ENCODE measurements at places on chromosomes 16 and 17. TPM values are rescaled to one million over a fixed set of nuclear protein-coding genes. Genes with fewer than 3 reads are reported as not detected.
A peak's percentile ranks its signal among the peaks of the same experiment; 100 is the strongest.

SDR42E1 gene
- 0.02 TPM for total RNA-seq

KRTAP3-1 gene
- total RNA-seq = not detected

C1QL1 gene
- 37.0 TPM for total RNA-seq

DNA sequence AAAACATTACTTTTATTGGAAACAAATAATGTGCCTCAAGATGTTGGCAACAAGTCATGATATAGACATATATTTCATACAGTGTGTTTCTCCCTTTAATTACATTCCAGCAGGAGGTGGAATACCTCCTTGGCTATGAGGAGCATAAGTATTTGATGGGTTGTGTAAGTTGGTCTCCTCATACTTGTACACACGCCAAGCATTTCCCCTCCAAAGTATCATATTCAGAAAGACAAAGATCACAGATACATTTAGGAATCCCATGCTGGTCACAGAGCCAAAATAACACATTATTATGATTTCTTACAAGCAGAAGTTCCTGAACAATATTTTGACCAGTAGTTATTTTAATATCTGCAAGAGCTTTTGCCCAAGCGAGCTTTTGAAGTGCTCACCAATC, 57.8 kb downstream of the WSB1 start:
- DNase-seq = no peak
- no peaks in the 10 kb centered on the region for H3K36me3 ChIP-seq
- no peaks in the 10 kb centered on the region for H3K27me3 ChIP-seq
- peak overlapping the region; percentile 71 for H3K4me3 ChIP-seq
- peaks cover 4% of the 10 kb centered on the region for H3K4me1 ChIP-seq

- peaks cover 12% of the 10 kb centered on the region for H3K4me1 ChIP-seq
- no peak for DNase-seq
- H3K4me3 ChIP-seq = no peak overlapping the region
- no peaks in the 10 kb centered on the region for H3K36me3 ChIP-seq
Measured at GRCh38 chr16:13956635-13957196, 36.8 kb downstream of the ERCC4 start.

DNA sequence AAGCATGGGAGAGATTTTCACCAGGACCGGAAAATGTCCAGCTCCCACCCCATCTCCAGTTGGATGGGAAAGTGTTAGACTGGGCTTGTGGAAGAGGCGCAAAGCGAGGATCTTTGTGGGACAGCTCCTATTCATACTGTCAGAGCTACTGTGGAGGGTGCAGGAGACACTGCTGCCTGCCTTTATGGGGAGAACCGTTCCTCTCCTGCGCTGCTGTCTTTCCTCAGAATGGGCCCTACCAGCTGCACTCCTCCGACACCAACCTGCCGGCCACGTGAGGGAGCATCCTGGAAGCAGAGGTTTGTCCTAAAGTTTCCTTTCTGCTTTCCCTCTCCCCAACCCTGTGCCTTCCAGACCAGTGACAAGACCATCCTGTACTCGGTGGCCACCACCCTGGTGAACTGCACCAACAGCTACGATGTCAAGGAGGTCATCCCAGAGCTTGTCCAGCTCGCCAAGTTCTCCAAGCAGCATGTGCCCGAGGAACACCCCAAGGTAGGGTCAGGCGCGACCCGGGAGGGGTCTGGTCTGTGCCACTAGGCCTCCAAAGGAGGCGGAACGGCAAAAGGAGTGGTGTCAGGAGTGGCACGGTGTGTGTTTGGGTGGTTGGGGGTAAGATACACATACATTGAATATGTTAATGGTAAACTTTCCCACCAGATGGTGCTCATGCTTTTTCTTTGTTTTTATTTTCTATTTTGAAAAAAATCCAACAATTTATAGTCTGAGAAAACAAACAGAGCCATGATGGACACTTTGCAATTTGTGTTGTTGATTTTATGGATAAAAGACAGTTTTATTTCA, 23.0 kb downstream of the SLC35G3 start:
- H3K27ac ChIP-seq = no peak overlapping the region
- no peak for DNase-seq
- H3K36me3 ChIP-seq = no peaks in the 10 kb centered on the region
- peaks cover 9% of the 10 kb centered on the region for H3K27me3 ChIP-seq

DNA sequence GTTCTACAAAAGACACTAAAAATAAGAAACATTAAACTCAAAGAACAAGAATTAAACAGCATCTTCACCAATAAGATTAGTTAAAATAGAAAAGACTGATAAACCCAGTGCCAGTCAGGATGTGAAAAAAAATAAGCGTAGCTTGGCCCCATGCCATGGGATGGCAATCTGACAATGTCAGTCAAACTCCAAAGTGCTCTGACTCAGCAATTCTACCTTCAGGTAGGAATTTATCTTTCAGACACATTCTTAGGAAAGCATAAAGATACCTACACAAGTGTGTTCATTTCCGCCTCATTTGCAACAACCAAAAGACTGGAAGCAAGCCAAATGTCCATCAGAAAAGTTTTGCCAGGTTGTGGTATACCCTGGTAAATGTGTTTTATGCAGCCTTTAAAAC, 9.1 kb upstream of the MPO start:
- H3K27me3 ChIP-seq = peaks cover 19% of the 10 kb centered on the region
- H3K4me3 ChIP-seq = no peak overlapping the region
- no peak overlapping the region for H3K27ac ChIP-seq
- DNase-seq = no peak
- no peaks in the 10 kb centered on the region for H3K4me1 ChIP-seq
- H3K36me3 ChIP-seq = no peaks in the 10 kb centered on the region

GRCh38 chr17:78185981-78186691, 716 bp downstream of the TK1 start:
- peak overlapping the region; percentile 82 for H3K4me3 ChIP-seq
- no peaks in the 10 kb centered on the region for H3K27me3 ChIP-seq
- H3K4me1 ChIP-seq = peaks cover 14% of the 10 kb centered on the region

GRCh38 chr16:28931801-28932225, at the start of gene CD19:
TSS of gene CD19 (plus strand) at chr16:28931971. CDS start at chr16:28932001, 30 bp downstream.
- H3K4me1 ChIP-seq = peaks cover 2% of the 10 kb centered on the region
- H3K36me3 ChIP-seq = no peaks in the 10 kb centered on the region
- H3K27me3 ChIP-seq = peaks cover 12% of the 10 kb centered on the region
- no peak within 1 kb of the TSS for H3K27ac ChIP-seq
- DNase-seq = no peak
